GF-D8 (cell line): ENCODE measurements at places on chromosomes 5 and 9.

DNA sequence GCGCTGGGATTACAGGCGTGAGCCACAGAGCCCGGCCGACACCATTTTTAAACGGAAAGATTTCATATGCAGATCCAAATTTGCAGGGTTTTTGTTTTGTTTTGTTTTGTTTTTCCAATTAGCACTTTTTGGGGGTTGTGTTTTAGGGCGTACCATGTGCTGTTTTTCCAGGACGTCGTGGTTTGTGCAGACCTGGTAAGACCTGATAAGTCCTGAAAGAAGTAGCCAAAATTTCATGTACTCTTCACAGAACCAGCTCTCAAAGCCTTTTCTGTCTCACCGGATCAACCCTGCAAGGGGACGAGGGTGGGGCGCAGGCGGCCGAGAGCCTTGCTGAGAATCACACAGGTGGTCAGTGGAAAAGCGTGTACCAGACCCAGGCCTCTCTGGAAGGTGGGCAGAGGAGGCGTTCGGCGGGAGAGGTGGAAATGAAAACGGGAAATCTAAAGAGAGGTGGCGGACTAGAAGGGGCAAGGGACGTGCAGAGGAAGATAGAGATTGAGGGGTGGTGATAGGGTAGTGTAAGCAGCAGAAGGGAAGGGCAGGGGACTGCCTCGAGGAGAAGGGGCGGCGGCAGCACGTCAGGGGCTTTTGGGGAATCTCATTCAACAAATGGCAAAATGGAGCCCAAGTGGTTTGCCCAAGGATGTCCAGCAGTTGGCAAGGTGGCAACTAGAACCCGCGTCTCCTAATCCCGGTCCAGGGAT, 1.1 kb upstream of the FAF2 start:
- no peak for DNase-seq

- DNase-seq = no peak
Observed at GRCh38 chr5:39494534-39494933, 69.8 kb upstream of the DAB2 start.

DNA sequence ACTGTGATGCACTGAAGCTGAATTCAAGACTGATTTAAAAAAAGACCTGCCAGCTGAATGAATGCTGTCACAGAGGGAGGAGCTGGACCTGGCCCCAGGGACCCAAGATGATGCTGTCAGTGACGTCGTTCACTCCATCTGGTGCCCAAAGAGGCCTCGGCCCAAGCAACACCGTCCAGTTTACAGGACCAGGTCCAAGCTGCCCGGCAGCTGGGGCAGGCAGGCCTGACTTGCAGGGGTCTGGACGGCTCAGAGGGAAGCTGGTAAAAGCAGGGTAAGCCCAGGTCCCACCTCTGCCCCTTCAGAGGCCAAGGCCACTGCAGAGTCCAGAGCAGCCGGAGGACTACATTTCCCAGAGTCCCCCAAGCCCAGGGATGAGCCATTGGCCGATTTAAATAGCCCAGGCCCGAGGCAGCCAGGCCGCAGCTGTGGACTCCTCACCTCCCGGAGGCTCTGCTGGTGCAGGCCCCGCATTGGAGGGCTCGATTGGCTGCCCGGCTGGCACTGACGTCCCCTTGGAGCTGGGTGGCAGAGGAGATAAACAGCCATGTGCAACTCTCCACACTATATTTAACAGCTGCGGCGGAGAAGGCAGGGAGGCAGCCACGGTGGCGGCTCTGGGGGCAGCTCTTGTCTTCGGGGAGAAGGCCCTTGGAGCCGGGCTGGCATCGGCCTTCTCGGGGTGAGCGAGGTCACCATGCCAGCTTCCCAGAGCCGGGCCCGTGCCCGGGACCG, at the start of gene PLPP7:
TSS of gene PLPP7 (plus strand) at position 423 of the 735 bp plus-strand sequence. CDS start at position 698, 275 bp downstream.
- no peak for DNase-seq

GRCh38 chr9:132488626-132489025, 78.6 kb downstream of the CFAP77 start:
- no peak for DNase-seq

DNA sequence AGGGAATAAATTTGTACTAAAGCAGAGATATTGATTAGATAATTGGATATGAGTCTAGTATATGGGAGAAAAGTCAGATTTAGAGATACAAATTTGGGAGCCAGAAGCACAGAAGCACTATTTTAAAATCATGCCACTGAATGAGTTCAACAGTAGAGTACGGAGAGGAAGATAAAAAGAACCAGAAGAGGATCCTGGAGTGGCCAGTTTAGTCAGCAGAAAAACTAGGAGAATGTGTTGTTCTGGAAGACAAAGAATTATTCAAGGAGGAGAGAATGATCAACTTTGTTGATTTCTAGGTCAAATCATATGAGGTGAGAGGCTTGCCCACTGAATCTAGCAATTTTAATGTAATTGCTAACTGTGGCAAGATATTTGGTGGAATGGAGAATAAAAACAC, 67.0 kb downstream of the NIPBL start:
- no peak for DNase-seq

GRCh38 chr5:59428391-59428790, 465.1 kb downstream of the PDE4D start:
- no peak for DNase-seq

- DNase-seq = no peak
Observed at GRCh38 chr5:156595132-156595787, 254.8 kb upstream of the PPP1R2B start.

DNA sequence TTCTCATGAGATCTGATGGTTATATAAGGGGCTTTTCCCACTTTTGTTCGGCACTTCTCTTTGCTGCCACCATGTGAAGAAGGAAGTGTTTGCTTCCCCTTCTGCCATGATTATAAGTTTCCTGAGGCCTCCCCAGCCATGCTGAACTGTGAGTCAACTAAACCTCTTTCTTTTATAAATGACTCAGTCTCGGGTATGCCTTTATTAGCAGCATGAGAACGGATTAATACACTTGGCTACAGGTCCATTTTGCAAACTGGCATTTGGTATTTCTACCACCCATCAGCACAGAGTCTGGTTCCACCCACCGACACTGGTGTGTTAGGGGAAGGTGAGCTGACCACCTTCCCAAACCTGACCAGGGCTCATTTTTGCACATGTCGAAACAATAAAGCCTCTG, 47.9 kb upstream of the RARS1 start:
- no peak for DNase-seq

GRCh38 chr5:118921866-118922265, 66.5 kb downstream of the DTWD2 start:
- no peak for DNase-seq

- DNase-seq = no peak
Observed at GRCh38 chr5:1524481-1524798, 680 bp upstream of the LPCAT1 start.

DNA sequence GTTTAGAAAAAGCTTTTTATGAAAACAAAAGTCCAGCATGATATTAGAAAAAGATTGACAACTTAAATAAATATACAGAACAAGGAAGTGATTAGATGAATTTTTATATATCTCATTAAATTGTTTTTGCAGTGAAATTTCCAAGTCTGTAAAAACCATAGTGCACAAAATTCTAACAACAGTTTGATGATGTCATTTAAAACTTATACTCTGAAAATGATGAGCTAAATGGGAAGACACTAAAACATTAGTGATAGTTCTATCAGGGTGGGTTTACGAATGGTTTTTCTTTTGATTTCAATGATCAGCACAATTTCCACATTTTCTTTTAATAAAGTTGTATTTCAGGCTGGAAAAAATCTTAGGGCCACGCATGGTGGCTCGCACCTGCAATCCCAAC, 126.4 kb upstream of the GPR151 start:
- no peak for DNase-seq

GRCh38 chr9:33320230-33320567, 29.9 kb downstream of the NFX1 start:
- DNase-seq = no peak

GRCh38 chr5:118863345-118863744, 125.0 kb downstream of the DTWD2 start:
- DNase-seq = no peak

DNA sequence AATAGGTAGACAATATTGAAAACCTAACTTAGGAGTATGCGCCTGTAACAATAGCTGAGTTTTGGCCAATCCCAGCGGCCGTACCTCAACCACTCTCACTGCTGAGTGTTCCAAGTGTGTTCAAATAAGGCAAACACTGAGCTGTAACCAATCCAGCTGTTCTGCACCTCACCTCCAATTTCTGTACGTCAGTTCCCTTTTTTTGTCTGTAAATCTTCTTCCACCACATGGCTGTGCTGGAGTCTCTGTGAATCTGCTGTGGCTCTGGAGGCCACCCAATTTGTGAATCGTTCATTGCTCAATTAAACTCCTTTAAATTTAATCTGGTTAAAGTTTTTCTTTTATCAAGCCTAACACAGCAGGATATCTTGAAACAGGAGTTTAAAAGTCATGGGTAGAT, 116.3 kb downstream of the SLC28A3 start:
- no peak for DNase-seq

- DNase-seq = no peak
Observed at GRCh38 chr5:57221049-57221568, 47.2 kb downstream of the GPBP1 start.

GRCh38 chr5:39503155-39503554, 78.4 kb upstream of the DAB2 start:
- DNase-seq = no peak

DNA sequence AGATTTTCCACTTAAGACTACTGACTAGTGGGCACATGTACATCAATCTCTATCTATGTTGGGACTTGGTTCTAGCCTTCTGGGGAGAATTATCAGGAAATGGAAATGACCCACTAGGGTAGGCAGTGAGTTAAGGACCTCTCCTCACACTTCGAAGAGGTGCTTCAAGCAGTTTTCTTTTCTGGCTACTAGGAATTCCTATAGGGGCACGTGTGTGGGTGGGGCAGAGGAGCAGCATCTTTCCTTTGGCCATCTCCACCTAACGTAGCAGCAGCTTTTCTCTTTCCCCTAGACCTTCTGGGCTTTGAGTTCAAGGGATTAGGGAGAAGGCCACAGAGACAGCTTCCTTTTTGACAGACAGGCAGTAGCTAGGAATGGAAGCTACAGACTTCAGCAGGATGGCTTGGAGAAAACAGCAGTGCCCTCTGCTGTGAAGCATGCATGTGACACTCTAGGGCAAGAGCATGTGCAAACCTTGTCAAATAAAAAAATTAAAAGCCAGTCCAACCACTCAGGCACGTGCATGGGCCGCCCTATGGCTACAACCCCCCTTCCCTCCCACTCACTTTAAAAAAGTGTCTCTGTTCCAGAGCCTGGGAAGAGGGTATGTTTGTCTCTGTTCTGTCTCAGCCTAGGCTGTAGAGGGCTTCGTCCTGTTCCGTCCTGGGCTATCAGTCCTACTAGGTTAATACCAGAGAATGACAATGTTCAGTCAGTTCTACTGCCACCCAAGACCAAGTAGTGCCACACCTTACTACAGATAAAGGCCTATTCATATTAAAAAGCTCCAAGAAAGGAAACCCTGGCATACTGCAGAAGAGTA, 8.7 kb upstream of the GFRA3 start:
- peak; percentile 1 for DNase-seq

GRCh38 chr9:119968836-119969707, 599.8 kb upstream of the BRINP1 start:
- DNase-seq = no peak

- no peak for DNase-seq
Observed at GRCh38 chr5:170573660-170574059, 69.8 kb downstream of the KCNIP1 start.

DNA sequence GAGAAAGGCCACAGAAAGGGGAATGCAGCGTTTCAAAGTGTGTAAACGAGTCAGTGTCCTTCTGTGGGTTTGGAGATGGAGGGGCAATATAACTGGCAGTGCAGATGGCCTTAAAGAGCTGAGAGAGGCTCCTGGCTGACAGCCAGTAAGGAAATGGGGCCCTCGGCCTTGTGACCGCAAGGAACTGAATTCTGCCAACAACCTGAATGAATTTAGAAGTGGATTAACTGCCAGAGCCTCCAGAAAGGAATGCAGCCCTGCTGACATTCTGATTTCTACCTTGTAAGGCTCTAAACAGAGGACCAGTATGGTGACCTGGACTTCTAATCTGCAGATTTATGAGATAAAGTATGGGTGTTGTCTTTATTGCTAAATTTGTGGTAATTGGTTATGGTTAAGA, 17.5 kb upstream of the NREP start:
- peak; percentile 90 for DNase-seq

GRCh38 chr5:67748165-67748690, 467.3 kb upstream of the PIK3R1 start:
- DNase-seq = no peak

DNA sequence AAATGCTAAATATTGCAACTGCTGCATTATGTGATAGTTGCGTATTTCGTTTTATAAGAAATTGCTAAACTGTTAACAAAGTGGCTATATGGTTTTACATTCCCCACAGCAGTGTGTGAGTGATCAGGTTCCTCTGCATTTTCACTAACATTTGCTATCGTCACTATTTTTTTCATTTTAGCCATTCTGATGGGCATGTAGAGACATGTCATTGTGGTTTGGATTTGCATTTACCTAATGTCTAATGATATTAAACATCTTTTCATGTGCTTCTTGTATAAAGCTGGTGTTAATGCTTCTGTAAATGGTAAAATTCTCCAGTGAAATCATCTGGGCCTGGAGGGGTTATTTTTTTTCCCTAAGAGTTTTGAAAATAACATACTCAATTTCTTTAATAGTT, 61.6 kb downstream of the ERCC6L2 start:
- DNase-seq = no peak

- DNase-seq = no peak
Observed at GRCh38 chr9:129781981-129782380, 21.0 kb upstream of the TOR1B start.

DNA sequence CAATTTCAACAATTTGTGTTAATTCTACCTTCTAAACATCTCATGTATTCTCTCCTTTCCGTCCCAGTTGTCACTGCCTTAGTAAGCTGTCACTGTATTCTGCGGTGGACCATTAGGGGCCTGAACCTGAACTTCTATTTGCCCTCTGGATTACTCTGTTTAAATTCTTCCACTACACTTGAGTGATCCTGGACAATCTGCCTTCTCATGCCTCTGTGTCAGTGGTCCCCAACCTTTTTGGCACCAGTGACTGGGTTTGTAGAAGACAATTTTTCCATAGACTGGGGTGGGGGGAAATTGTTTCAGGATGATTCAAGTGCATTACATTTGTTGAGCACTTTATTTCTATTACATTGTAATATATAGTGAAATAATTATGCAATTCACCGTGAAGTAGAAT, 1157.6 kb upstream of the SEMA6A start:
- DNase-seq = no peak

DNA sequence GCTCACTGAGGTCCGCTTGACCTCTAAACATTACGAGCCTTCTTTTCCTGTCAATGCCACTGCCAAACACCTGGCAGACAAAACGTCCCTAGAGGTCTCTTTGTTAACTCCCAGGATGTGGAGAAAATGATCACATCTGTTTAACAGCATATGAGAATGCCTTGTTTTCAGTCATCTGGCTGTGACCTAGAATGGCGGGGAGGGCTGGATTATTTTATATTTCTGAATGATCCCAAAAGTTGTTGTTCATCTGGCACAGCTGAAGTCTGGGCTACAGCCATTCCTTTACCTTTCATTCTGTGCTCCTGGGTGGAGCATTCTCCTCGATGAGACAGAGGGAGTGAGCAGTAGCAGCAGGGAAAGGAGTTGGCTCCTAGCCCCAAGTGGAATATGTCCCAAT, 138.2 kb downstream of the PRDM6 start:
- no peak for DNase-seq
